ENCODE measurements at places on chromosomes 4 and X.

GRCh38 chr4:48321312-48321711 is 20.0 kb upstream of the SLAIN2 start:
- DNase-seq: no peak

- no peak for DNase-seq
These were observed 43.3 kb downstream of the BMPR1B start for GRCh38 chr4:94801016-94801415.

DNA sequence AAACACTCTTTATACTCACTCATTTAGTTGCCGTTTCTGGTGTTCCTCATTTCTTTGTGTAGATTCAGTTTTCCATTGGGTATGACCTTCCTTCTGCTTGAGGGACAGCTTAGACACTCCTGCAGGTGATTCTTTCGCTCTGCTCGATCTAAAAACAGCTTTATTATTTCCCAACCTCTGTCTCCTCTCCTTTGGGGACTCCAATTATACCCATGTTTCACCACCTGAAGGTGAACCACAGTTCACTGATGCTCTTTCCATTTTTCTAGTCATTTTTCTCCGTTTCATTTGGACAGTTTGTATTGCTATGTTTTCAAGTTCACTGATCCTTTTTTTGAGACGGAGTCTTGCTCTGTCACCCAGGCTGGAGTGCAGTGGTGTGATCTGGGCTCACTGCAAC is 4.6 kb upstream of the FGFRL1 start:
- DNase-seq: no peak

- DNase-seq: no peak
These were observed 2.1 kb downstream of the ANOS1 start for GRCh38 chrX:8729811-8730210.

Data from stimulated activated CD8-positive, alpha-beta memory T cell treated with anti-CD3 and anti-CD28 coated beads, Interleukin-7, amount 100 ng/mL, for 48 hours (primary cell).